Neural cell (in vitro differentiated cells): ENCODE measurements at places on chromosomes 3 and 15. TPM values are rescaled to one million over a fixed set of nuclear protein-coding genes. Genes with fewer than 3 reads are reported as not detected.

ZSCAN2 gene
- 29.9 and 55.6 TPM in 2 replicates for polyA plus RNA-seq

WDR53 gene
- 4.3 and 7.2 TPM in 2 replicates for polyA plus RNA-seq

SHISA5 gene
- polyA plus RNA-seq = 121 and 142 TPM in 2 replicates

SLC7A14 gene
- 4.9 and 5.1 TPM in 2 replicates for polyA plus RNA-seq

CCDC39 gene
- polyA plus RNA-seq = 0.36 and 0.66 TPM in 2 replicates

ZNF774 gene
- polyA plus RNA-seq = 6.8 and 7.0 TPM in 2 replicates

CCDC9B gene
- polyA plus RNA-seq = not detected in 2 replicates

IL17RC gene
- 0.54 TPM in 1 of 2 replicates, not detected in the other for polyA plus RNA-seq

LRCH3 gene
- 36.2 and 41.4 TPM in 2 replicates for polyA plus RNA-seq

CPN2 gene
- not detected in 2 replicates for polyA plus RNA-seq

APOD gene
- polyA plus RNA-seq = not detected in 2 replicates

SLC28A1 gene
- polyA plus RNA-seq = not detected in 2 replicates

PPP1R14D gene
- not detected in 2 replicates for polyA plus RNA-seq

PCLAF gene
- 5.3 and 10.8 TPM in 2 replicates for polyA plus RNA-seq

MOBP gene
- polyA plus RNA-seq = not detected in 2 replicates

IVD gene
- 28.6 and 36.1 TPM in 2 replicates for polyA plus RNA-seq

SLC15A2 gene
- 1.6 TPM in 2 replicates for polyA plus RNA-seq

STRC gene
- polyA plus RNA-seq = 2.4 and 2.5 TPM in 2 replicates

WDR49 gene
- polyA plus RNA-seq = 0.56 and 1.1 TPM in 2 replicates

C3orf20 gene
- not detected in 2 replicates for polyA plus RNA-seq

ACKR2 gene
- polyA plus RNA-seq = not detected in 2 replicates

RFTN1 gene
- 36.8 and 66.9 TPM in 2 replicates for polyA plus RNA-seq

SPATA12 gene
- polyA plus RNA-seq = not detected in 2 replicates

LARP6 gene
- polyA plus RNA-seq = 18.2 and 20.4 TPM in 2 replicates

GHRL gene
- 2.8 TPM in 1 of 2 replicates, not detected in the other for polyA plus RNA-seq

P3H2 gene
- polyA plus RNA-seq = 0.68 and 3.8 TPM in 2 replicates

CD276 gene
- polyA plus RNA-seq = 70.4 and 99.1 TPM in 2 replicates

DUOXA2 gene
- polyA plus RNA-seq = not detected in 2 replicates

PLSCR5 gene
- polyA plus RNA-seq = 0.37 TPM in 1 of 2 replicates, not detected in the other

PRR23A gene
- not detected in 2 replicates for polyA plus RNA-seq

ERICH6 gene
- polyA plus RNA-seq = 0.32 TPM in 1 of 2 replicates, not detected in the other

TUSC7 gene
- not detected in 2 replicates for polyA plus RNA-seq

GUCA1C gene
- polyA plus RNA-seq = not detected in 2 replicates

UROC1 gene
- not detected in 2 replicates for polyA plus RNA-seq

PIK3CB gene
- polyA plus RNA-seq = 11.4 and 11.5 TPM in 2 replicates

GP9 gene
- polyA plus RNA-seq = not detected in 2 replicates

ECE2 gene
- 0.22 and 0.42 TPM in 2 replicates for polyA plus RNA-seq

RNF111 gene
- polyA plus RNA-seq = 20.8 and 25.8 TPM in 2 replicates

ARPP21 gene
- polyA plus RNA-seq = 8.3 and 12.8 TPM in 2 replicates

COLQ gene
- polyA plus RNA-seq = 9.5 and 9.7 TPM in 2 replicates

HTR3E gene
- polyA plus RNA-seq = not detected in 2 replicates

PLS1 gene
- polyA plus RNA-seq = 0.31 and 0.74 TPM in 2 replicates

ACVR2B gene
- polyA plus RNA-seq = 32.3 and 33.3 TPM in 2 replicates

MAP6D1 gene
- 2.8 and 3.1 TPM in 2 replicates for polyA plus RNA-seq

PDIA3 gene
- polyA plus RNA-seq = 133 and 136 TPM in 2 replicates

WDR72 gene
- 0.05 TPM in 1 of 2 replicates, not detected in the other for polyA plus RNA-seq

SLC22A13 gene
- 0.16 TPM in 1 of 2 replicates, not detected in the other for polyA plus RNA-seq

CADM2 gene
- 4.2 and 4.5 TPM in 2 replicates for polyA plus RNA-seq

ROPN1B gene
- 0.11 TPM in 1 of 2 replicates, not detected in the other for polyA plus RNA-seq

CNTN3 gene
- polyA plus RNA-seq = 24.0 and 31.8 TPM in 2 replicates

NT5DC2 gene
- 35.1 and 46.7 TPM in 2 replicates for polyA plus RNA-seq

GNAI2 gene
- polyA plus RNA-seq = 81.6 and 101 TPM in 2 replicates

GPR27 gene
- 67.8 and 69.4 TPM in 2 replicates for polyA plus RNA-seq

CHST13 gene
- not detected in 2 replicates for polyA plus RNA-seq
